Stimulated activated CD4-positive, alpha-beta T cell treated with anti-CD3 and anti-CD28 coated beads, Interleukin-1b, Interleukin-23, amount 100 ng/mL, for 24 hours (primary cell): ENCODE measurements at places on chromosomes 2 and 18.

- DNase-seq: no peak
These were observed 365.4 kb upstream of the RGPD4 start for GRCh38 chr2:107461301-107461700.

DNA sequence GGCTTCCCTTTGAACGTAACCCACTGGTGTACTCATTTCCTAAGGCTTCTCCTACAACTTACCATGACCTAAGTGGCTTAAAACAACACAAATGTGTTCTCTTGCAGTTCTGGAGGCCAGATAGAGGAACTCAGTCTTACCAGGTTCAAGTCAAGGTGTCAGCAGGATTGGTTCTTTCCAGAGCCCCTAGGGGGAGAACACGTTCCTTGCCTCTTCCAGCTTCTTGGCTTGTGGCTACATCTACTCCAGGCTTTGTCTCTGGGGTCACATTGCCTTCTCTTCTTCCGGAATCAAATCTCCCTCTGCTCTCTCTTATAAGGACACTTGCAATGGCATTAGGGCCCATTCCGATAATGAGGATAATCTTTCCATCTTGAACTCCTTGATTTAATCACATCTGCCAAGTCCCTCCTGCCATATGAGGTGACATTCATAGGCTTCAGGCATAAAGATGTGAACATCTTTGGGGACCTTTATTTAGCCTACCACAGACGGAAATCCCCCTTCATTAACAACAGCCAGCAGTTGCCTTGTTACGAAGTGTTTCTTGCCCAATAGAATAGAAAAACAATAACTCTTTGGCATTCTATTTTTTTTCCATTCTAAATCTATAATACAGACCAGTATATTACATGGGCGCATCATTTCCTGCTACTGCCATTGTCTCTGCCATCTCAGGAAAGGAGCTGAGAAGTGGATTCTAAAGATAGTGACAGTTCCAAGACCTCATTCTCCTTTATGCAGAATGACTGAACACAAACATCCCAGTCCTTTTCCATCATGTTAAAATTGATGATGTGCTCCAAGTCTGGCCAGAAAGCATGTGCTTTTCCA lies 362.0 kb downstream of the ZNF521 start:
- no peak for DNase-seq

DNA sequence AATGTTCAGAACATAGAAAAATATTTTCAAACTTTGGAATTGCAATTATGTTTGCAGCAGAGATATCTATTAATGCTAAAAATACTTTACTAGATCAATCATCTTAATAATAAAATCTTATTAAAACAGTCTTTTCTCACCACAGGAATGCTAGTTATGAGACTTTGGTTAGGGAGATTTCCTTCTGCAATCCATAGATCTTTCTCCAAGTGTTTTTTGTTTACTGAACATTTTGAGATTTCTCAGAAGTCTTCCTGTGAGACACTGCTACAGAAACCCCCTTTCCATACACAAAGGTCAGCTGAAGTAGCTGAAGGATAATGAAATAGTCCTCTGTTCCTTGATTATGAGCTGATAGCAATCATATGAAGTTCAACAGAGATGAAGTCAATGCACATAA lies 59.4 kb upstream of the RAPH1 start:
- no peak for DNase-seq

- DNase-seq: no peak
These were observed 49.1 kb downstream of the ADI1 start for GRCh38 chr2:3470166-3470651.

DNA sequence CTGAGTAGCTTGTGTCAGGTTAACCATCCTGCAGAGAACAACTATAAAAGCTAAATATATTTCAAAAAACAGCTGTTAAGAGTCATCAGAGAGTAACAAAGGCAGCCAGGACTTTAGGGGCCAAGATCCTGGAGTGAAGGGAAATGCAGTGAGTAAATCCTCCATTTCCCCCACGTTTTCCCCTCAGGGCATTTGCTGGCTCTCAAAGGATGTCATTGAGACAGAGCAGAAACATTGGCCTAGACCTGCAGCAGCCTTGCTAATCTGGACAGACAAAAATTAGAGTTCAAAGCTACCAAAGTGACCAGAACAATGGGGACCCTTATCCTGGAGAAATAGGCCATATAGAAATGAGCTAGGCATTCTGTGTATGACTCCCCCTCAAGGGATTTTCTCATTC lies 21.1 kb upstream of the KLHL29 start:
- DNase-seq: no peak

GRCh38 chr2:224208007-224208406 lies 168.9 kb upstream of the SERPINE2 start:
- no peak for DNase-seq

GRCh38 chr2:68853915-68854314 lies 17.3 kb downstream of the BMP10 start:
- no peak for DNase-seq

DNA sequence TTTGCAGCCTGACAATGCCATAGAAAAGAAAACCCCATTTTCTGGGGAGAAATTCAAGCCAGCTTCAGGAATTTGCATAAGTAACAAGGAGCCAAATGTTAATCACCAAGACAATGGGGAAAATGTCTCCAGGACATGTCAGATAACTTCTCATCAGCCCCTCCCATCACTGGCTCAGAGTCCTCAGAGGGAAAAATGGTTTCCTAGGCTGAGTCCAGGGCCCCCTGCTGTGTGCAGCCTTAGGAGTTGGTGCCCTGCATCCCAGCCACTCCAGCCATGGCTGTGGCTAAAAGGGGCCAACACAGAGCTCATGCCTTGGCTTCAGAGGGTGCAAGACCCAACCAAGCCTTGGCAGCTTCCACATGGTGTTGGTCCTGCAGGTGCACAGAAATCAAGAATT lies 63.7 kb upstream of the FANCL start:
- no peak for DNase-seq

DNA sequence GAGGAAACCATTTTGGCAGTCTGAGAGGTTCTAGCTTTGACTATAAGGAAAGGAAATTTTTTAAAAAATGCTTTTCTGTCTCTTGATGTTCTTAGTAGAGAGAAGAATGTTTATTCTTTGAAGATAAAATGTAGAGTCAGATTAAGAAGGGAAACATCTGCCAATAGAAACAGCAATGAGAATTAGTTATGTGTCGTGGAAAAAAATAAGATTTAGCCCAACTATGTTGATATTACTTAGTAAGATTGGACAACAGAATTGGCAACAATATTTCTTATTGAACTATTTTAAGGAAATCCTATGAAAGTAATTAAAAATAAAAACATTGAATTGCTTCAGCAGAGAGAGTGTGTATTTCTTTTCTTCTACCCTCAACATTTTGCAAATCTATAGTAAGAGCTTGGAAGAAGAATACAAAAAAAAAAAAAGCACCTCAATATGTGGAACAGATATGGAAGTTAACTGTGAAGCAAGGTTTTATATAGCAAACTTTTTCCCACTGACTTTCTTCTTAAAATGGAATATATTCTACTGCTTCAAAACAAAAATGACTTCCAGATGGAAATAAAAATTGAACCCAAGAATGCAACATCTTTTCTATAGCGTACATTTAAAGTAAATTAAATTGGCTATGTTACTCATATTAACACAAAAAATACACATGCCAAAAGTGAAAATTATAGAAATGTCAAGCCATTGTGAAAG lies 177.9 kb downstream of the FAM124B start:
- DNase-seq: no peak

- DNase-seq: no peak
These were observed 264.3 kb downstream of the LRRTM1 start for GRCh38 chr2:80040226-80040625.

DNA sequence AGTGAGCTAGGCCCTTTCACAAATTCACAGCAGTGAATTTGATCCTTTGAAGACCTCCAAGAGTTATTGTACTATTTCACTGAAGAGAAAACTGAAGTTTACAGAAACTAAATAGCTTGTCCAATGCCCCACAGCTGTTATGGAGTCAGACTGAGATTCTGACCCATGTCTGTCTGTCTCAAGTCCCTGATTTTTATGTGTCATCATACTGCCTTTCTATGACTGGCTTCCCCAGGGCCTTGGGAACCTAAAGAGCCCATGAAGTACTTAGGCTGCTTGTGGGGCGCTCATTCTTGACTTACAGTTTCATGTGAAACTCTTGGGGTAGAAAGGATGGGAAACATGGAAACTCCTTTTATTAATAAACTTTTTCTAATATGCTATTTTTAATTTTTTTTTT lies 107.7 kb downstream of the ATL2 start:
- no peak for DNase-seq

GRCh38 chr18:56955490-56955889 lies 191.4 kb upstream of the BOD1L2 start:
- no peak for DNase-seq

DNA sequence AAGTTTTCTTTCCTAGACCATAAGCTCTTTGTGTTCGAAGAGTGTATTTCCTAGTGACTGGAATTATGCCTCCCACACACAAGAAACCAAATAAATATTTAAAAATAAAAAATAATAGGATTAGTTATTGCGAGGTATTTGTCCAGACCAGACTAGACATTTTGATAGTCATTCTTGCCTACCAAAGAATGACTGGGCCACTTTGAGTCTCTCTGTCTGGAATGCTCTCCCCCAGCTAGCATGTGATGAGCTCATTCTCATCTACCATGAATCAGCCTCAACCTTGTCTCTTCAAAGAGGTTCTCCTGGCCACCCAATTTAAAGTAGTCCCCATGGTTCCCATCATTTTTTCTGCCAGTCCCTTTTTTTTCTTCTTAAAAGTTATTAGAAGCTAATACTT lies 13.9 kb upstream of the DSC1 start:
- no peak for DNase-seq

DNA sequence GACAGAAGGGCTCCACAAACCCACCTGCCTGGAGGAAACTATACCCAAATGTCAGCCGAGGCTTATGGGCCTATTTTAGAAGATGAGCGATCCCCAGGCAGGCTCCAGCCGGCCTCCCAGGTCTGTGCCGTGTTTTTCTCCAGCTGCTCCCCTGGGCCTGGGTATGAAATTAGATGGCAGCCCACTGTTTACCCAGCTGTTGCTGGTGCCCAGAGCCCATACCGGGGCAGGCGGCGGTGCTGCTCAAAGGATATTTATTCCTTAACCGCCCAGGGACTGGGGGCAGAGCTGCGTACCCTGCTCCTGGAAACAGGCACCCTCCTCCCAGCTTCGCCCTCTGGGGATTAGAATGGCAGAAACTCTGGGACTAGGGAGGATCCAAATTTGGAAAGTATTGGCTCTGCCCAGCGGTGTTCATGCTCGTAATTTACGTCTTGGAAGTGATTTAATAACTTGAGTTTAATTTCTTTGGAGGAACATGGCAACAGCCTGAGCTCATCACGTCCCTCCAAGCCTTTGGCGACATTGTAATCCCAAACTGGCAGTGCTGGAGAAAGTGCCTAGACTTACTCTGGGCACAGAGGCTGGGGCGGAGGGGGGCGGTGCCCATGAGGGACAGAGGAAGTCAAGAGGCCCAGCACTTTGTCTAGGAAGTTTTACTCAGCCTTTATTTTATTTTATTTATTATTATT lies 199.2 kb downstream of the KLHL29 start:
- DNase-seq: no peak

GRCh38 chr2:173874003-173874893 lies 90.9 kb downstream of the SP3 start:
- DNase-seq: no peak

GRCh38 chr2:217316743-217317142 lies 456.9 kb upstream of the TNP1 start:
- no peak for DNase-seq

- DNase-seq: no peak
These were observed 23.0 kb upstream of the RTTN start for GRCh38 chr18:70228536-70228935.

- DNase-seq: no peak
These were observed 143.7 kb downstream of the MYO5B start for GRCh38 chr18:50051288-50051687.

DNA sequence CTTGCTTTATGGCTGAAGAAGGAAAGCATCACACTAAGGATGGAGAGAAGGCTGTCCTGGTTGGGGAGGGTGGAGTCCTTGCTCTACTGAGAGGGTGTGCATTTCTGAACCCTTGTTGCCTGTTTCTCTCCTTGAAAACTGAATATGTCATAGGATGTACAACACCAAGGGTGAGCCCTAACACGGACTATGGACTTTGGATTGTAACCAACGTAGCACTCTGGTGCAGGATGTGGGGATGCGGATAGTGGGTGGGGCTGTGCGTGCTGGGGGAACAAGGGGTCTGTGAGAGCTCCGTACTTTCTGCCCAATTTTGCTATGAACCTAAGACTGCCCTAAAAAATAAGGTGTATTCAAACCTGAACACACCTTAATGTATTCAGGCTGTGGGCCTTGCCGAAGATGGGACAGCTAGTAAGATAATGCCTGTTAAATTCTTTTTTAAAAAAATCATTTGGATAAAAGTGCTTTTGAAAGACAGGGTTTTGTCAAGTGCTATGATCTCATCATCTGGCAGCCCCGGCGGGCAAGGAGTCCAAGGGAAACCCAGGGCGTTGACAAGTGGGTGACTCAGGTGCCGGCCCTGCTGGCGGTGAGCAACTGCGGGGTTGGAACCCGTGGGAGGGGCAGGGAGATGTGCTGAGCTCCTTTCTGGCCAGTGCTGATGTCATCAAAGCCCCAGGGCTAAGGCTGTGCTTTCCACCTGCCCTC lies 54.0 kb downstream of the GATA6 start:
- DNase-seq: no peak

DNA sequence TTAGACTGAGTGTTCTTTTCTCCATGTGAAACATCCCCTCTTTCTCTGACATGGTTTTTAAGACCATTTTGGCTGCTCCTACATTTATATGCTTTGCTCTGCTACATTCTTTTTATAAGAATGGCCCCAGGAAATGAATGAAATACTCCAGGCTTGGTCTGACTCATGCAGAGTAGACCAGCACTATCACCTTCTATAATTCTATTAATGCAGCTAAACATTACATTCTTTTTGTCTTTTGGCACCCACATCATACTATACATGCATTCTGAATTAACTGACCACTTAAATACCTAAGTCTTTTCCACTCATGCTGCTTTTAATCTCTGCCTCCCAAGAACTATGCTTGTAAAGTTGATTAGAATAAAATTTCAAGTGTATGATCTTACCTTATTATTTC lies 94.1 kb downstream of the AAK1 start:
- no peak for DNase-seq

DNA sequence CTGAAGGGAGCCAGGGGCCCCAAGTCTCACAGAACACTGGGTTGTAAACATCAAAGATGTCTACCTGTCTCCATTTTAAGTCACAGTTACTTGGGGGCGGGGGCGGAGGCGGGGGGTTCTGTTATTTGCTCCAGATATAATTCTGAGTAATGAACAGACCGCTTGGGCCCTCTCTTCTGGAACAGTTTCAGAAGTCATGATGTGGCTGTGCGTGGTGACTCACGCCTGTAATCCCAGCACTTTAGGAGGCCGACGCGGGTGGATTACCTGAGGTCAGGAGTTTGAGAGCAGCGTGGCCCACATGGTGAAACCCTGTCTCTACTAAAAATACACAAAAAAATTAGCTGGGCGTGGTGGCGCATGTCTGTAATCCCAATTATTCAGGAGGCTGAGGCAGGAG lies 157.9 kb upstream of the APCDD1 start:
- DNase-seq: no peak

DNA sequence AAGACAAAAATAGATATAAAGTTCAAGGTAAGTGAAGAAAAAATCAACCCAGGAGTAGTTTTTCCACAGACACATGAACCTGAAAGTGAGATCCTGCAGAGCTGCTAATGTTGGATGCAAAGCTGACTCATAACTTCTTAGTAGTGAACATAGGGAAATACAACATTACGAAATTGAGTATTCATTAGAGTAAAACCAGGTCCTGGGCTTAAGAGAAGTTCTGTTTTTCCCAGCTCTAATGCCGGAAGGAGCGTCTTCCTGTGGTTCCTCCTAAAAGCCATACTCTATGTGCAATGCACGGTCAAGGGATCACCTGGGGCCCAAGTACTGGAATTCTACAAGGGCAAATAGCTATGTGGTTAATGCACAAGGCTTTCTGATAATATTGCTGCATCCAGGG lies 141.7 kb downstream of the RBMS1 start:
- no peak for DNase-seq
